ENCODE measurements at places on chromosomes 7 and 10.

GRCh38 chr10:76632767-76633051 is 1004.9 kb downstream of the KCNMA1 start:
- peak; percentile 39 for DNase-seq

DNA sequence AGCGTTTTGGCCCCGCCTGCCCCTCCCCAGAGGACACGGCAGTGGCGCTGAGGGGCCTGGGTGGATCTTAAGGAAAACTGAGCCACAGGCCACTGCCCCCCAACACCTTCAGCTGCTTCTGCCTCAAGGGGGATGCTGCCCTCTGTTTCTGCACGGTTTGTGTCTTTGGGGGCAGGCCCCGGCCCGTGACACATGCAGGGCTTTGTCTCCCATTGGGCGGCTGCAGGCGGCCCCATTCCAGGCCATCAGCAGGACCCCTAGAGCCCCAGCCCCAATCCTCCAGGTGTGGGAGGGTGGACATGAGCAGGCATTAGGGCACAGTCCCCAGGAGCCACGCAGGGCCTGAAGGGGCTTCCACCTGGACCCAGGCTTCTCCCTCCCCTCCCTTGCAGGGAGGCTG is 25.3 kb upstream of the PPP2R2D start:
- no peak for DNase-seq

DNA sequence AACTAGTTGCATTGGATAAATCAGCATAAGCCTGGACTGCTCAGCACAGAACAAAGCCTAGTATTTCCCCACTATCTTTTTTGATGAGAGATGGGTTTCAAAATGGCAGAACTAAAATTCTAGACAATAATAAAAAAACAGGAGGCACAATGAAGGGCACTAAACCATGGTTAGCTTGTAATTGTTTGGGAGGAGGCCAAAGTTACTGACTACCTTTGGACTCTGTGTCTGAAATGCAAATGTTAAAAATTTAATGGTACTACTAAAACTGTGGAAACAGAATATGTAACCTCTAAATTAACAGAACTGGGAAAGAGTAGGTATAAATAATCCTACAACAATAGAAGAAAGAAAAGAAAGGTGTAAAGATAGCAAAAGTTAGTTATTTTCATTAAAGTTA is 13.0 kb downstream of the ADAM12 start:
- no peak for DNase-seq

- DNase-seq, result no peak
These were observed 141.2 kb upstream of the C1QL3 start for GRCh38 chr10:16662923-16663322.

- DNase-seq, result no peak
These were observed 40.1 kb upstream of the HBP1 start for GRCh38 chr7:107128748-107129147.

GRCh38 chr10:51630640-51631005 is 68.8 kb downstream of the CSTF2T start:
- DNase-seq, result no peak

GRCh38 chr7:50379082-50379481 is 71.1 kb downstream of the FIGNL1 start:
- DNase-seq, result no peak

DNA sequence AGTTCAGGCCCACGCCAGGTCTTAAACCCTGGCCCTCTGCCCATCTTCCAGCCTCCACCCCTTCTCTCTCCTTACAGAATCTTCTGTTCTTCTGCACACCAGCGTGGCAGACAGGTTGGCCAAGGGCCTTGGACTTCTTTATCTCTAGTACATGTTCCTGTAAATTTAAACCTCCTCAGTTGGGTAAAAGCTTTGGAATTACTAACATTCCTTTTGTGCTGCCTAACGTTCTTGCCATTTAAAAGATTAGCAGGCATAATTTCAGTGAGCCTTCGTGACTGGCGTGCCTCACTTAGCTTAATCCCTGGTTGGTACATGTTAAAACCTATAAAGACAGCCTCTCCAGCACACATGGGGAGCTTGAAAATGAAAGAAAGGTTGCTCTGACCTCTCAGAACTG is 192.2 kb downstream of the CUX1 start:
- no peak for DNase-seq

DNA sequence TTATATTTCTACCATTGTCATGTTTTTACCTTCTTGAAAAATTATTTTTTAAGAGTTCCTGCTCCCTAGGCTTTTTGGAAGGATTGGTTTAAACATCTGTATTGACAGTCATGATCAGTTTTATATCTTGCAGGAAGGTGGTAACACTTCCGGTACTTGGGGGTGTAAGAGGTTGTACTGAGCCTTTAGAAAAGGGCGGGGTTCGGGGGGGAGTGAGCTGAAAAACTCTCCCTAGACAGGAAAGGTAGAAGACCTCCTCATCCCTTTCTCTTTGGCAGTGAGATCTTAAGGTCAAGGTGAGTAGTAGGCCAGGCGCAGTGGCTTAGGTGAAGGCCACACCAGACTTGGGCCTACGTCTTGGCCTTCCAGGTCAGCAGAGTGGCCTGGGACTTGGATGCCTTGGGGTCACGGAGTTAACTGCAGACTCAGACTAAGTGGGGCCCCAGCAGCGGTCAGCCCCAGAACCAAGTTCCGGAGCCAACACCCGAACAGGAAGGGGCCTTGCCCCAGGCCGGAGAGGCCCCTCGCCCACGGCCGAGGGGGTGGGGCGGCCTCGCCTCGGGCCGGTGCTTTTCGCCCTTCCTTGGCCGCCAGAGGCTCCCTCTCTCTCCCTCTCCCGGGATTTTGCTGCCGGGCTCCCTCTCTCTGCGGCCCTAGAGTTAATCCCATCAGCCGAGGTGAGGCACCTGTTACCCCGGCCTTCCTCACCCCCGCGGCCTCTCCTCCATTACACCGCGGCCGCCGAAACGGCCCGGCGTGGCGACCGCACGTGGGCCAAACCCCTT is at the start of gene PPP1R9A:
PPP1R9A (plus strand) TSS at position 569 of the 785 bp plus-strand sequence. CDS start 2,520 bp downstream, outside the sequence.
- peak; percentile 14 for DNase-seq

DNA sequence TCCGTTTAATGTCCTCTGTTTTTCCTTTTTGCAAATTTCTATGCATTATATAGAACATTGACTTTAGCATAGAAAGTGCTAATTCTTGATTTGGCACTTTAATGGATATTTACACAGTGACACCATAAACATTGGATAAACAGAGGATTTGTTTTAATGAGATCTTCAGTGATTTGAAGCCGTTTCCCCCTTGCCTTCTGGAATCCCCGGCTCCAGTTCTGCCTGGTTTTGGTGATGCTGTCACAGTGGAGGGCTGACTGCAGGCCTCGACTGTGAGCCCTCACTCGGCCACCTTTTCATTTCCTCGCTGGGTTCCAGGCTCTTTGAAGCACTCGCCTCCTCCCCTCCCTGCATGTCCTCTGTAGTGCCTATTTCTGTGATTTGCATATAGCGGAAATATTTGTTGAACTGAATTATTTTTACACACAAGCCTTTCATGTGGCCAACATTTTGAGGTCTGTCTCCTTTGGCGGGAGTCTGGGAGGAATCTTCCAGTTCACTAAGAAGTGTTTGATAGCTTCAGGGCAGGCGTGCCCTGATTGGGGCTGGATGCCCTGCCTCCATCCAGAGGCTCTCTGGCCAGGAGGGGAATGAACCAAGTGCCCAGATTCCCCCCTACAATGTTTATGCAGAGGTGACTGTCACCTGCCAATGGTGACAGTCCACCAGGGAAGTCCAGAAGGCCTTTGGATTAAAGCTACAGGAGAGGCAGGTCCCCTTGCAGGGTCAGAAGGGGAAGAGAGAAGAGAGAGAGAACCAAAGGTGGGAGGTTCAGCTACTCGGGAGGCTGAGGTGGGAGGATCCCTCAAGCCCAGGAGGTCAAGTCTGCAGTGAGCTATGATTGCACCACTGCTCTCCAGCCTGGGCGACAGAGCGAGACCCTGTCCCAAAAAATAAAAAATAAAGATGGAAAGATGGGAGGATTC is 67.5 kb downstream of the CUX1 start:
- no peak for DNase-seq

DNA sequence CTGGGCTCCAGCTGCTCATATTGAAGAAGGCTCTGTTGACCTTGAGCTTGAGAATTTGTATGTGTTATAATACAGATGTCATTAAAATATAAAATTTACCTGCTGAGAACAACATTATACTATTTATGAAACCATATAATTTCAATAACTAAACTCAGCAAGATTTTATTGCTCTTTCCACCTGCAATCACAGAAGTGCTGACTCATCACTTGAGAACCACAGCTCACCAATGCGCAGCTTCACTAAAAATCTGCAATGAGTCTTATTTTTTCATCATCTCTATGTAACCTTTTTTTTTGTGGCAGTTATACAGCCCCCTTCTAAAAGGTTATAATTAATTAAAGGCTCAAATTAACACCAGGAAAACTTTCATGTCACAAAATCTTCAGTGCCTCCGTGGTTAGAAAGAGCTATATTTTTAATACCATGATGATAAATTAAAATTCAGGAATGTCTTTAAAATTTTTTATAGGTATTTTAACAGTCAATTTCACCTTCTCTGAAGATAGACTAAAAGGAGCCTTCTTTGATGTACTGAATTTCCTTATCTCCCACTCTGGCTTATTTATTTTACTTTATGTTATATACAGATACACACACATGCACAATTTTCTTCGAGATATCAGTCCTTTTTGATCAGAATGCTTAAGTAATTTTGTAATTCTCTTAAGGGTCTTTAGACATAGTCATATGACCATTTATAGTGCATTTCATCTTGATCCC is 102.7 kb downstream of the EVX1 start:
- DNase-seq, result no peak

GRCh38 chr7:9200626-9201025 is 767.2 kb downstream of the NXPH1 start:
- DNase-seq, result no peak

DNA sequence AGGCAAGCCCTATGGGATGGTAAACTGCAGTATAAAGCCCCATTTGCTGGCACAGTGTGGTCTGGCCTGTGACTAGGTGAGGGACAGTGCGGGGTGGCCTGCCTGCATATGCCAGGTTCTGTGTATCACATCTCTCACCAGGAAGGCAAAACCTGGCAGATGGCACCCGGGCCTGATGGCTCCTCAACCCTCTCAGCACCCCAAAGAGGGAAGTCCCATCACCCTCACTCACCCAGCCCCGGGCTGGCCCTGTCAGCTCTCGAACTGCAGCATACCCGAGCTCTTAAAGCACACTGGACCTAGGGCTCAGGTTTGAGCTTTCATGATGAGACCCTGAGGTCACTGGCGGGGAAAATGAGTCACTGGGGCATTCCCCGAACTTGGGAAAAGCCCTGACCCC is 130.5 kb downstream of the LHPP start:
- DNase-seq, result no peak

- no peak for DNase-seq
These were observed 238.4 kb downstream of the DIP2C start for GRCh38 chr10:451021-451471.

DNA sequence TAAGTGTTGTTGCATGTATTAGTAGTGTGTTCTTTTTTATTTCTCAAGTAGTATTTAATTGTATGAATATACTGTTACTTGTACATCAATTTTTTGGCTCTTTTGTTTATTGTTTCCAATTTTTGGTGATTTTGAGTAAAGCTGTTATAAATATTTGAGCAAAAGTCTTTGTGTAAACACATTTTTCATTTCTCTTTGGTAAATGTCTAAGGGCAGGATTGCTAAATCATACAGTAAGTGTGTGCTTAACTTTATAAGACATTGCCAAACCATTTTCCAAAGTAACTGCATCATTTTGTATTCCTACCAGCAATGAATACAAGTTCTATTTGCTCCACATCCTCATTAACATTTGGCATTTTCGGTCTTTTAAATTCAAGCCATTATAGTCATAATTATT is 92.8 kb downstream of the ICA1 start:
- no peak for DNase-seq

DNA sequence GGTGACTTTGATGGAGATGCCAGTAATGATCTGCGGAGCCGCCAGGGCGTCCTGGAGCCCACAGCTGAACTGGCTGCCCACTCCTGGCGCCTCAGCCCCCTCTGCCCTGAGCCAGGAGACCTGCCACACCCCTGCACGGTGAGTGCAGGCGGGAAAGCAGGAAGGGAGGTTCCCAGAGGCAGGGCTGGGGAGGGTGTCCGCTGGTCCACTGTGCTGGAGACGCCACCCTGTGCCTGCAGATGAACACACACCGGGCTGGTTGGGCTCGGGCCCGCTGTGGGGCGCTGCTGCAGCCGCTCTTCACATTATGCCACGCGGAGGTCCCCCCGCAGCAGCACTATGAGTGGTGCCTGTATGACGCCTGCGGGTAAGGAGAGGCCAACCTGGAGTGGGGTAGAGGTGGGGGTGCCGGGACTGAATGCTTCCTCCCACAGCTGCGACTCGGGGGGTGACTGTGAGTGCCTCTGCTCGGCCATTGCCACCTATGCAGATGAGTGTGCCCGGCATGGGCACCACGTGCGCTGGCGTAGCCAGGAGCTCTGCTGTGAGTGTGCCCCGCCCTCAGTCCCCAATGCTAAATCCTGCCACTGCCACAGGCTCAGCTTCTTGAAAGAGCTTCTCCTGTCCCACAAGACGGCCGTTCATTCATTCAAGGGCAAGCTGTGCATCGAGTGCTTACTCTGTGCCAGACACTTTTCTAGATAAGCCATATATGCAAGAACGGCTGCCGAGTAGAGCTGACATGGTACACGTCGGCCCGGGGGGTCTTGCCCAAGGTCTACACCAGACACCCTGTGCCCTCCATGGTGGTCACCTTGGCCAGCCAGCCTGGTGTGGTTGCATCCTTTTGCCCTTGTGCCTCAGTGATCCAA is 14.3 kb upstream of the ZNF467 start:
- DNase-seq, result no peak
